ENCODE measurements at places on chromosomes 1 and 21.

GRCh38 chr1:21099034-21099868 is 77.4 kb downstream of the EIF4G3 start:
- DNase-seq = no peak

DNA sequence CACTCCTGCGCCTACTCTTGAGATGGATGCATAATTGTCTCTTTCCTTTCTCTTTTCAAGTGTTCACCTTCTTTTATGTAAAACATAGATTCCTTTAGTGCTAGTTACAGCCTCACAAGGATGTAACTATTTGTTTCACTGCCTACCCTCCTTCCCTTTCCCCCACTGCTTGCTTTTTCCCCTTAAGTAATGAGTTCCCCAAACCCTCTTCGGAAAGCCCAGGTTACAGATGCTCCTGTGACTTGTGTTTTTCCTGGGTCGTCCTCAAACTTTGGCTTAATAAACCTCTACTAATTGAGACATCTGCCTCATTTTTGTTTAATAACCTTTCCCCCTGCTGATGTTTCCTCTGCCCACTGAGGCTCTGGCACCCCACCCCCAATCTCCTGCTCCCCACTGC is 39.2 kb downstream of the C21orf91 start:
- no peak for DNase-seq

GRCh38 chr1:201504799-201505502 is 2.0 kb downstream of the CSRP1 start:
- peak; percentile 93 for DNase-seq

DNA sequence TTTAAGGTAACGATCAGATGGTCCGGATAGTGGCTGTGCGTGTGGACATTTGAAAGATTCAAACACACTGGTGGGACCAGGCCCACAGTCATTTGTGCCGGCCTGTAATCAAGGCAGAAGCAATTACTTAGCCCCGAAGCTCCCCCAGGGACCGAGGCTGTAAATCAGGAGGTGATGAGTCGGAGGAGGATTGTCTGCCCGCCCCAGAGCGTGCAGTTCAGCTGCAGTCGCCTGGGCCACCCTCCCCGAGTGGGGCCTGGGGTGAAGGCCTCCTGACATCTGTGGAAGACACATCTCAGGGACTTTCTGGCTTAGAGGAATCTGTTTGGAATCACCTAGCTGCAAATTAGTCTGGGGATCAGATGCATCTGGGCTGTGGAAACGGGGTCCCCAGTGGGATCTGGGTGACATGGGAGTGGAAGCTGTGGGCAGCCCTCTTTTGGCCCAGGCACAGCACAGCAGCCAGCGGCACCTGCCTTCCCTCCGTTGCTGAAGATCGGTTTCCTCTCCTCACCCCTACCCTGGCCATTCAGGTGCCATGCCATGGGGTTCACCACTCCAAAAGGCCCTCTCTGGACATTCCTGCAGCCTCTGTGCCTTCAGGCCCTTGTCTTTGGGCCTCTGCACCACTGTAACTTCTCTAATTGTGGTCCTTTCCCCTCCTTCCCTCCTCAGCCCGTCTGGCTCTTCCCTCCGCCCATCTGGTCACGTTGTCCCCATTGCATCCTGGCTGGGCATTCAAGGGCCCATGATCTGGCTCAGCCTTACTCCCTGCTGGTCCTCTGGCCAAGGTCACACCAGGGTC is 25.7 kb downstream of the LHX4 start:
- no peak for DNase-seq

- no peak for DNase-seq
These were observed 31.3 kb upstream of the DNAJC11 start for GRCh38 chr1:6732942-6733341.

- no peak for DNase-seq
These were observed 1.8 kb downstream of the AGPAT3 start for GRCh38 chr21:43866659-43867331.

GRCh38 chr1:2879591-2879990 is 78.1 kb upstream of the TTC34 start:
- no peak for DNase-seq

DNA sequence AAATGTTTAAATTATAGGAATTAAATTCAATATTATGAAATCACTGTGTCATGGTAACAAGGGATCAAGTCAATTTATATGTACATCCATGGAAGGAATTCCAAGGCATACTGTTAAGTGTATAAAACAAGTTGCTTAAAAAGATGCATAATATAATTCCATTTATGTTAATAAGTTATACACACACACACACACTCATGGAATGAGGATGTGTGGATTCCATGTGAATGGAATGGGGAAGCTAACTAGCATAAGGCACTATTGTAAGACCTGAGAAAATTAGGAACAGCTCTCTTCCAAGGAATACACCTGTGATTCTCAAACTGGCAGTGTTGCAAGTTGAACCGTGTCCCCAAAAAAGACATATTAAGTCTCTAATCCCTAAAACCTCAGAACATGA is 17.6 kb upstream of the TRAF3IP3 start:
- DNase-seq = no peak

- no peak for DNase-seq
These were observed 821 bp downstream of the MASP2 start for GRCh38 chr1:11046270-11046566.

GRCh38 chr1:231857609-231858135 is 231.1 kb downstream of the DISC1 start:
- no peak for DNase-seq

DNA sequence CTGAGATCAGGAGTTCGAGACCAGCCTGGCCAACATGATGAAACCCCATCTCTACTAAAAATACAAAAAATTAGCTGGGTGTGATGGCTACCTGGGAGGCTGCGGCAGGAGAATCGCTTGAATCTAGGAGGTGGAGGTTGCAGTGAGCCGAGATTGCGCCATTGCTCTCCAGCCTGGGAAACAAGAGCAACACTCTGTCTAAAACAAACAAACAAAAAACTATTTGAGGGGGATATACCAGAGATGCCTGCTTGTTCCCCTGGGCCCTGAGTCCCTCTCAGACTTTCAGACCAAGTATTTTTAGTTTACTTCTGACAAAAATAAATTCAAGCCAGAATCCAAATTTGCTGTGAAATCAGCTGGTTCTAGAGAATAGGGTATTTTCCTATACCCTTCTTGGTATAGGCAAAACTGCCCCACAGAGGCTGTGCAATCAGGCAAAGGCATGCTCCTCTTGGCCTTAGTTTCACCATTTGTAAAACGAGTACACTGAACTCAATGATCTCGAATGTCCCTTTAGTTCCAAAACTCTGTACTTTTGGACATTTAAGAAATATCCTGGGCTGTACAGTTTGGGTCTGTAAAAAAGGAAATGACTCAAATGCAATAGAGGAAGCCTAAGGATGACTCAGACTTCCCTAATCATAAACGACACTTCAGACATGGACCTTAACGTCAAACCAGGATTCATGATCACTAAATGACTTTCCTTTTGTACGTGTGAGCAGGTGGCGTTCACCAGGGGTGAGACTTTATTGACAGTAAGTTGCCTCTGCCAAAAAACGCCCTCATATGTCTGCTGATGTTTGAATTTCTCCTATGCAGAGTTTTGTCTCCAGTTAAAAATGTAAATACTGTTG is 16.1 kb downstream of the ENSA start:
- peak; percentile 52 for DNase-seq

- DNase-seq = no peak
These were observed 70.0 kb upstream of the BCAR3 start for GRCh38 chr1:93751377-93752250.

- peak; percentile 57 for DNase-seq
These were observed 120.7 kb downstream of the LMX1A start for GRCh38 chr1:165235777-165236291.

- no peak for DNase-seq
These were observed 53.0 kb upstream of the ABCG1 start for GRCh38 chr21:42165901-42166300.

DNA sequence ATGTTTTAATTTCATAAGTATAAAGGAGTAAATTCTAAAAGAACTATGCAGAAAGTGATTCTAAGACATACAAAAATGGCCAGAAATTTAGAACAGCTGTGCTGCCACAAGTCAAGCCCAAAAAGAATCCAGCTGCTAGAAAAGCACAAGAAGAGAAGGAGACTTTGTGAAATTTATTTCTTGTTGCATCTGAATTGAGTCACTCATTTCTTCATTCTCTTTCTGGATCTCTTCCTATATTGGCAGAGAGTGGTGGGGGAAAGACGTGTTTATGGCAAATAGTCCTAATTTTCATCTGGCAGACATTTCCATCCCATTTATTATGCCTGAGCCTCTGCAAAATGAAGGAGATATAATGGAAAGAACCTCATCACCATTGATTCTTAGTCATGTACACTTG is 139.6 kb upstream of the CTTNBP2NL start:
- DNase-seq = no peak
